Pulmonary artery endothelial cell (primary cell): ENCODE measurements at places on chromosomes 7 and 10.

DNA sequence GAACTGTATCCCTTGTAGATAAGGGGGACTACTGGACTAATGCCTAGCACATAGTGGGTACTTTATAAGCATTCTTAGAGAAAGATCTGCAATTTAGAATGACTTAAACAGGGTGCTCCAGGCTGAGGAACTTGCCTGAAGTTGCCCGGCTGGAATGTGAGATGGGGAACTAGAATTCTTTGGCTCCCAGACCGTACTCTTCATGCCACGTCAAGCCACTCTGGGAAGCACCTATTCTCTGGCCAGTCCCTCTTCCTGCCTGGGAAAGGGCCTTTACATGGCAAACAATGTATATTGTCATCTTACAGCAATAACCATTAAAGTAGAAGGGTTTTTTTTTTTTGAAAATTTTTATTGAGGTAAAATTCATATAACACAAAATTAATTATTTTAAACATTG is 34.5 kb downstream of the ATXN7L1 start:
- DNase-seq: no peak

DNA sequence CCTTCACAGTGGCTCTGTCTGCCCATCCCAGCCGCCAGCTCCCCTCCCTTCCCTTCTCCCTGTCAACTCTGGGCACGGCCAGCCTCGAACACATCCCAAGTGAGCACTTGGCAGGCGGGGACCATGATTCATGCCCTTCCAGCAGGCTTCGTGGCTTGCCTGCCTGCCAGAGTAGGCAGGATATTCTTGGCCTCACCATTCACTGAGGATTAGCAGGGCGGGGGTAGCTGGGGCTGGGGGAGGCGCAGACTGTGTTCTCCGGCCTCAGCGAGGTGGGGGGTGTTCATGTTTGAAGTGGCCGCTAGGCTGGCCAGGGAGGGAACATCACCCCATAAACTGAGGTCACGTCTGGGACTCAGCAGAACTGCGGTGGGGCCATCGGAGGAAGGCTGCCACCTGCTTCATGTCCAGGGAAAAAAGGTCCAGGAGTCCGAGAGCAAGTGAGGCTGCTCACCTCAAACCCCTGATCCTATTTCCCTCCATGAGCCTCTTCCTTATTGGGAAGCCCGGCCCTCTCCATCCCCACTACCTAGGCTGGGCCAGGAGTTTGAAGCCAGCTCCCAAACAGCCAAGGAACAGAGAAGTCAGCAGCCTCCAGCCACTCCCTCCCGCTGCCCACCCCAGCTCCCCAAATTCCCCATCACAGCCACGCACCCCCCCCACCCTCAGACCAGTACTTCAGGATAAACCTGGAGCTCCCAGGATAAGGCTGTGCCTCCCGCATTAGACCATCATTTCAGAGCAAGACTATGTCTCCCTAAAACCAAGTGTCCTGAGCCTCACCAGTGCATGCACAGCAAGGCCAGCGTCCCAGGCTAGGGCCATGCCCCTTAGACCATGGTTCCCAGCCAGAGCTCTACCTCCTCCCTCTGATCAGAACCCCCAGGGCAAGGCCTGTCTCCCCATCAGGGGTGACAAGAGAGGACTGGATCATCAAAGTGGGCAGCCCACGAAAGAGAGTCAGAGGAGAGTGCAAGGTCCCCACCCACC is 42.8 kb upstream of the RABGEF1 start:
- no peak for DNase-seq

DNA sequence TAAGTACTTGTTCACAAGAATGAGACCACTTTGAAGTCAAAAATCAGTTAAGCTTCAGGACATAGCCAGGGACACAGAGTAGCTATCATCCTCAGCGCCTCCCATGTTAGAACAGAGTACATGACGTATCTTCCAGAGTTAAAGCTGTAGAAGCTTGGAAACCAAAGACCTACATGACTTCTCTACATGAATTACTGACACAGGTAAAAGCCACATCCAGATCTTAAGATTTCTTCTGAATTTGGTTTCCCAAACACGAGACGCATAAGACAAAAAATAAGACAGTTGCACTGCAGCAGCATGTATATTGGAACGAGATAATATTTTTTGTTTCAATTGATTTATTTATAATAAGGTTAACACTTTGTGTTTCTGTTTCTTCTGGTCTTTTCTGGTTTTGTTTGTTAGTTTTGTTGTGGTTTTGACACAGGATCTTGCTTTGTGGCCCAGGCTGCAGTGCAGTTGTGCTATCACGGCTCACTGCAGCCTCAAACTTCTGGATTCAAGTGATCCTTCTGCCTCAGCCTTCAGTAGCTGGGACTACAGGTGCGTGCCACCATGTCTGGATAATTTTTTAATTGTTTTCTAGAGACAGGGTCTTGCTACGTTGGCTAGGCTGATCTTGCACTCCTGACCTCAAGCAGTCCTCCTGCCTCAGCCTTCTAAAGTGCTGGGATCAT is 10.2 kb upstream of the EPC1 start:
- no peak for DNase-seq

- DNase-seq: no peak
These were observed 6.2 kb upstream of the MBL2 start for GRCh38 chr10:52778511-52779392.

DNA sequence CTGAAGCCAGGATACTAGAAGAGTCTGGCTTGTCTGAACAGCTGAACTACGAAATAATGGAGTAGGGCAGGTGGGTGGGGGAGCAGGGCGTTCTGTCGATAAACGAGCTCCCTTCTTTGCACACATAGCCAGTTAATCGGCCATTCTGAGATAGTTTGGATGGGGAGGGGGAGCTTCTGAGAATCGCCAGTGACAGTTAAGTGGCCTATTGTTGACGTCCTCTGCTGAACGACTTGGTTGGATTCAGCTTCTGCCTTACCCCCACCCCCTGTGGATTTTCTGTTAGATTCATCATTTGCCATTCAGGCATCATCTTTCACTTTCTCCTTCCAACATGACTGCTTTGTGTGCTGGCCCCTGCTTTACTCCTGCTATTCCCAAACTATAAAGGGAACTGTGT is 520 bp downstream of the CPA5 start:
- no peak for DNase-seq

DNA sequence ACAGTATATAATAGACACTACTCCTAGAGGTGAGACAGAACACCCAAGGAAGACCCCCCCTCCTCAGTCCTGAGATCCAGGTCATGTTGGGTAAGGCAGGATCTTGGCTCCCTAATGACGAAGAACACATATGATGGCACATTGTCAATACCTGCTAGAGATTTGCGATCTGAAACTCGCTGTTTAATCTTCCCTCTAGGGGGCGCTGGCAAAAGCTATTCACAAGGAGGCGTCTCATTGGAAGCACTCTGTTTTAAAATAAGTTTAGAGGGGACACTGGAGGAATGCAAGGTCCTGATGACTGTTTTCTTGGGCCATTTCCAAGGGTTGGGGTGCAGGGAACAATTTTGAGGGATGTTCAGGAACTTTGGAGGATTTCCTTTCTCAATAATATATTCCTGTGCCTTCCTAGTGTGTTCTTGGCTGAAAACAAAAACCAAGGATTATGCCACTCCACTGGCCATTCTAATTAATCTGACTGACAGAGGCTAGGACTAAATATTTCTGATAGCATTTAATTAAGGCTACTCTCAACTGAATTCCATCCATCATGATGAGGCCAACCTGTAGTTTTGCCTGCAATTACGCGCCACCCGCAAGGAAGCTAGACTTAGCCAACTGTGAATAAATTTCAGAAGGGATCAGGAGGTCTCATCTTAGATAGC is 1013.8 kb upstream of the MBL2 start:
- DNase-seq: no peak

GRCh38 chr7:99825452-99825851 is 2.4 kb upstream of the CYP3A43 start:
- DNase-seq: no peak

GRCh38 chr7:134071355-134072331 is 55.5 kb upstream of the LRGUK start:
- no peak for DNase-seq

- no peak for DNase-seq
These were observed 275.2 kb downstream of the PHTF2 start for GRCh38 chr7:78073609-78074382.

DNA sequence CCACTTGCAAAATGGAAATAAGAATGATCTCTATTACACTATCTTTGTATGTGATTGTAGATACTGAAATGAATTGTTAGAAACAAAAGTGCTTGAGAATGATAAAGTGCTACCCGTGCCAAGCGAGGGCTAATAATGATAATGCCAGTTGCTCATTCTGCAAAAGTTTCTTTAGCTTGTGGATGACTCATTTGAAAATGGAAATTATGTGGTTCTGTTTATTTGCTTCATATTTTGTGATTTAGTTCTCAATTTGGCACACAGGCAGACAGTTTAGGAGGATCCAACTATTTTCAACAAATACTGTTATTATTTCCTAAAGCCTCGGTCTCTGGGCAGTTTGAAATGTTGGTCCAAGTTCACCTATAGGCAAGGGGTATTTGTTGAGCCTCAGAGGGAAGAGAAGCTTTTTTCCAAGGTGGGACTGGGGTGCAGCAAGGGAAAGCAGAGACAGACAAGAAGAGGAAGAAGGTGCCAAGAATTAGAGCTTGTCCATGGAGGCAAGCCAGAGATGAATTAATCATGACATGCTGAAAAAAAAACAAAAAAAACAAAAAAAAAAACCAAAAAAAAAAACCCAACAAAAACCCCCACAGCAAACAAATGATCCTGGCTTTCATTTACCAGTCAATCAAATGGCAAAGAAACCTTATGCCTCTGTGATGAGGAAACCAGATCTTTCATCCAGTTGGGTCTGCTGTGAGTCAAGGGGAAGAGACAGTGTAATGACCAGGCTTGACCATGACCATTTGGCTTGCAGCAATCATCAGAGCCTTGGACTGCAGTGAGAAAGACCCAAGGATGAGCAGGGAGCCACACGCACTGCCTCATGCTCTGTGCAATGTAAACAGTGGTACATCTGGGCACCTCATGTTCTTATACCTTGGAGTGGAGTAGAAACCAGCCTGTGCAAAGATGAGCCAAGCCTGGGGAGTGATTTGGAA is 285.0 kb upstream of the HABP2 start:
- DNase-seq: no peak

DNA sequence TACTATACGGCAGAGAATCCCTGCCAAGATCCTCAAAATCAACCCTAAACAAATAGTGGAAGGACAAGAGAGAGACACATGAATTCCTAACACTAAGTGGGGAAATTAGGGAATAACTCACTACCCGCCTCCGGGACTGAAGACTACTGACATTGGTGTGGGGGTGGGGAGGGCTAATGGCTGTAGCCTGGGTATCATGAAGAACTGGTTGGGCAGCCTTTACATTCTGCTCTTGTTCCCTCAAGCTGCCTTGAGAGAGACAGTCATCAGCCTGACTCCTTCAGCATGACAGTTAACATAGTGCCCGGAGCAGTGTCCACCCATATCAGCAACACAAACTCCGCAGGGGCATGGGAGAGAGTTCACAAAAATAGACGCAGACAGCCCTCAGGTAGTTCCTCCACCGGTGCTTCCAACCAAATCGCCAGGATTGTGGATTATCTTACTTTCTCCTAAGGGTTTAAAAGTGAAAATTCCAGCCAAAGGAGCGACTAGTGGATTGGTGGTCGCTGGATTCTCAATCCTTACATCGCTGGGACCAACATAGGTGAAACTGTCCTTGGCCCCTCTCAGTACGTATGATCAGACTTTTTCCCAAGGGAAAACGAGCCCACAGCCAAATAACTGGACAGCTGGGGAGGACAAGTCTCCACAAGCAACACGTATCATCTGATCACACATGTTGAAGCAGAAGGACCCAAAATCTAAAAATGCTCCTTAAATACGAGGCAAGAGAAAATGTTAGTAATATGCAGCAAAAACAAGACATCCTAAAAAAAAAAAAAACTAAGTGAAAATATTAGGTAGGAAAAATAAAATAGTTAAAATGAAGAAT is 22.6 kb downstream of the TMEM254 start:
- no peak for DNase-seq

DNA sequence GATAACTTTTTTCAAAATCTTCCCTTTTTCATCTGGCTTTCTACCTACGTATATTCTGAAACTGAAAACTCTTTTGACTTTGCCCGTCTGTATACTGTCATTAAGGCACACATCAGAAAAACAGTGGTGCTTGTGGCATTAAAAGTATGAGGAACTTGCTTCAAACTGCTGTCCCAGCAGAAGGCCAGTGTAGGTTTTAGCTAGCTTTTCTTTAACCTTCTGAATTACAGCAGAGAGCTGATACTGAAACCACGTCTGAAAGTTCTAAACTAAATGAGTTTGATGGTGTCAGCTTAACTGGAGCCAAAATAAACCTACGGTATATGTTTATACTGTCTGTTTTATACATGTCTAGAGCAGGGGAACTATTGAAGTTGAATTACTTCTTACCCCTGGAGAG is 283.4 kb downstream of the TFEC start:
- no peak for DNase-seq

GRCh38 chr10:71031026-71031425 is 142.7 kb upstream of the PCBD1 start:
- DNase-seq: no peak

- DNase-seq: no peak
These were observed 12.4 kb upstream of the TNKS2 start for GRCh38 chr10:91785830-91786229.

DNA sequence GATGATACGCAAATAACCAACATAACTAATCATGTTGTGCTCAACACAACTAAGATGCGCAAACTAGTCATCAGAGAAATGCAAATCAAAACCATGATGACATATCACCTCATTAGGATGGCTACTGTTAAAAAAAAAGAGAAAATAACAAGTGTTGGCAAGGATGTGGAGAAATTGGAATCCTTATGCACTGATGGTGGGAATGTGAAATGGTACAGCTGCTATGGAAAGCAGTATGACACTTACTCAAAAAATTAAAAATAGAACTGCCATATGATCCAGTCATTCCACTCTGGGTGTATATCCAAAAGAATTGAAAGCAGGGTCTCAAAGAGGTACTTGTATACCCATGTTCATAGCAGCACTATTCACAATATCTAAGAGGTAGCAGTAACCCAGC is 42.9 kb downstream of the SLIT1 start:
- DNase-seq: no peak

DNA sequence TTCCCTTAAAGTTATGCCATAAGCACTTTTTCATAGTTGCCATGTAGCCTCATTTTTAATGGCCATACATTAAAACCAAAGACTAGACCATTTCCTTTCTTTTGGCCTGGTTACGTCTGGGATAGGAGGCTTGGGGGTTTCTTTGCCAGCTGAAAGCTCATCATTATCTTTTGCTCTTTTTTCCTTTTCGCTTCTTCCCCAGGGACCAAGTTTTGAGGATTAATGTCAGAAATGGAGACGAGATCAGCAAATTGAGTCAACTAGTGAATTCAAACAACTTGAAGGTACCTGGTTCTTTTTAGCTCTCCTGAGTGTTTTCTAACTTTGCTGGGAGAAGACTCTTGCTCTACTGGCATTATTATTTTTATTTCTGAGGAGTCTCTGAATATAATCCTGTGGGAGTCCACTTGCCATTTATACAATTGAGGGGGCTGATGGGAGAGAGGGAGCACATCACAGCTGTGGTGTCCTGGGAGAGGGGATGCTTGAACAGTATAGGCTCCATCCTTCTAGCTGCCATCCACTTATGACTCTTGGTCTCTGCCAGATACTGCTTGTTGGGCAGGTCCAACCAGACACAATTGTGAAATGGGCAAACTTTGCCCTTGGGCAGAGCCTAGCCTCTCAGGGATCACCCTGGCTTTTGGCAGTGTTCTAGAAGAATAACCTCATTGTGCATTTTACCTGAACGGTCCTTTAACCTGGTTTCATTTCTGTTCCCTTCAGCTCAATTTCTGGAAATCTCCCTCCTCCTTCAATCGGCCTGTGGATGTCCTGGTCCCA is 5.8 kb downstream of the CPA4 start:
- DNase-seq: no peak
